Femur (tissue), 1 donor: ENCODE measurements at places on chromosomes 11 and 22.

- peak; percentile 24 for DNase-seq
These were observed 8.6 kb upstream of the MMP8 start for GRCh38 chr11:102733232-102733875.

DNA sequence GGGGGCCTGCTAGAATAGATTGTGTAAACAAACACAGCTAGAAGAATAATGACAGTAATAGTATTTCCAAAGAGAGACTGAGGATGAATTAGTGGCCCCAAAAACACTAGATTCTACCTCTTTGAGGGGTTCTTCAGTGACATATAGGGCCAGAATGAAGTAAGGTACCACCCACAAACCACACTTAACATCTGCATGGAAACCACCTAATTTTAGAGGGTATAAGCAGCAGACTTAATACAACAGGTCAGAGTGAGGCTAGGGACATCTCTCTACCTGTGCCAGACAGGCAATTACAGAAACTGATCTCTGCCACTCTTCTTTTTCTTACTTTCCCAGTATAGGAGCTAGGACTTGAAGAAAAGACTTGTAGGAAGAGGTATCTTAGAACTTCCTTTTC is 20.1 kb downstream of the ELP4 start:
- no peak for DNase-seq

- DNase-seq = no peak
These were observed 1.7 kb downstream of the AP5B1 start for GRCh38 chr11:65778901-65779668.

GRCh38 chr22:30054764-30055069 is 25.5 kb upstream of the HORMAD2 start:
- DNase-seq = no peak

DNA sequence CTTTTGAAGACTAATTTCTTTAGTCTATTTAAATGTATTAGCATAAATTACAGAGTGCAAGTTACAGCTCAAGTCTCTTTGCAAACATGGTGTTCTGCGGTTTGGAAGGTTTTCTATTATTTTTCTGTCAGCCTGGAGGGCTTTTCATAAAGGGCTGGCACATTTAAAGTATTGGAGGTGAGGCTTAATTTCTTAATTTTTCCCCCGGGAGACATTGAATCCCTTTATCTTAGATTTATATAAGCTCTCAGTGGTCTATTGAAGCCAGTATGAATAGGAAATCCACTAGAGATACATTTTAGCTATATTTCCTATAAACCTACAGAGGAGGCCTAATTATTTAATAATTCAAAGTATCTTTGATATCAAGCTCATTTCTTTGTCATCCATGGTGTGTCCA is 102.7 kb upstream of the CLPB start:
- no peak for DNase-seq

GRCh38 chr11:9625728-9626127 is 38.1 kb upstream of the SWAP70 start:
- DNase-seq = no peak

GRCh38 chr11:134497586-134497985 is 85.5 kb upstream of the B3GAT1 start:
- DNase-seq = no peak

DNA sequence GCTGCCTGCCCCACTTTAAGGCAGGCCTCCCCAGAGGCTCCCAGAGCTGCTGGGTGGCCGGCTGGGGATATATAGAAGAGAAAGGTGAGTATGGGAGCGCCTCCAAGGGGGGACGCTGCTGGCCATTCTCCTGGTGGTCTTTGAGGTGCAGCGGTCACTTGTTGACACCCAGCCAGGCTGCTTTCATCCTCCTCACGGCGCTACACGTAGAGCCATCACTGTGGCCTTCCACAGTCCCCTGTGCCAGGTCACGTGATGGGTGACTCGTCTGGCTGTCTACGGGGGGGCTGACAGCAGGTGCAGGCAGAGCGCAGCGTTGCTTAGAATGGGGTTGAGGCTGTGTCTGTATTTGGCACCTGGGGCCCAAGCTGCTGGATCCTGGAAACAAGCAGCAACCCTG is 1.9 kb downstream of the ACR start:
- DNase-seq = peak; percentile 17

GRCh38 chr11:86444981-86445380 is 70.3 kb downstream of the CCDC81 start:
- DNase-seq = no peak

GRCh38 chr22:35649636-35650250 is 1.5 kb downstream of the APOL6 start:
- no peak for DNase-seq

GRCh38 chr22:41595703-41596102 is 6.1 kb upstream of the PMM1 start:
- DNase-seq = no peak
